Trophoblast cell (in vitro differentiated cells and primary cell): ENCODE measurements at places on chromosomes 12 and 14.

DNA sequence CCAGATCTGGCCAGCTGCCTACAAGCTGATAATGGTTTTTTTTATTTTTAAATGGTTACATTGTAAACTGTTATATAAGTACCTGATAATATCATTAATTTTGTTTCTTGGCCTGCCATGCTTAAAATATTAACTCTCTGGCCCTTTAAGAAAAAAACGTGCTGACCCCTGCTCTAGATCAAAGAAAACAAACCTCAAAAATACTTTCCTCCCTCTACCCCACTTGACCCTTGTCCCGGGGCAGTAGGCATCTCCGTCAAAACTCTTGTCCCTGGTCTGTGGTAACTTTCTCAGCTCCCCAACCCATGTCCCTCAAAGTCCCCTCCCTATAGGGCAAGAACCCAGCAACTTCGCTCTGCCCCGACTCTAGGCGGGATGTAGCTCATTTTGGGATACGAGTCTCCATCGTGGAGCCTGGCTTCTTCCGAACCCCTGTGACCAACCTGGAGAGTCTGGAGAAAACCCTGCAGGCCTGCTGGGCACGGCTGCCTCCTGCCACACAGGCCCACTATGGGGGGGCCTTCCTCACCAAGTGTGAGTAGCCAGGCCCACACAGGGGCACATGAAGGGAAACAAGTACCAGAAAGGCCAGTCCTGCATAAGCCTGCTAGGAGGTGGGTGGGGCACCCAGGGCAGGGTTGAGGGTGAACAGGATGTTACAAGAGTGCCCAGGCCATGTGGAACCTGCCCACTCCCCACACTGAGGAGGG is 3.5 kb downstream of the RDH5 start:
- peaks cover 38% of the 10 kb centered on the region for H3K36me3 ChIP-seq
- no peak overlapping the region for H3K4me3 ChIP-seq
- no peaks in the 10 kb centered on the region for H3K27me3 ChIP-seq
- H3K4me1 ChIP-seq, result peaks cover 11% of the 10 kb centered on the region
- no peak overlapping the region for H3K27ac ChIP-seq

GRCh38 chr12:61487728-61488127 is 772.5 kb upstream of the USP15 start:
- no peaks in the 10 kb centered on the region for H3K4me1 ChIP-seq
- H3K27me3 ChIP-seq, result no peaks in the 10 kb centered on the region
- no peaks in the 10 kb centered on the region for H3K36me3 ChIP-seq
- no peak overlapping the region for H3K4me3 ChIP-seq

DNA sequence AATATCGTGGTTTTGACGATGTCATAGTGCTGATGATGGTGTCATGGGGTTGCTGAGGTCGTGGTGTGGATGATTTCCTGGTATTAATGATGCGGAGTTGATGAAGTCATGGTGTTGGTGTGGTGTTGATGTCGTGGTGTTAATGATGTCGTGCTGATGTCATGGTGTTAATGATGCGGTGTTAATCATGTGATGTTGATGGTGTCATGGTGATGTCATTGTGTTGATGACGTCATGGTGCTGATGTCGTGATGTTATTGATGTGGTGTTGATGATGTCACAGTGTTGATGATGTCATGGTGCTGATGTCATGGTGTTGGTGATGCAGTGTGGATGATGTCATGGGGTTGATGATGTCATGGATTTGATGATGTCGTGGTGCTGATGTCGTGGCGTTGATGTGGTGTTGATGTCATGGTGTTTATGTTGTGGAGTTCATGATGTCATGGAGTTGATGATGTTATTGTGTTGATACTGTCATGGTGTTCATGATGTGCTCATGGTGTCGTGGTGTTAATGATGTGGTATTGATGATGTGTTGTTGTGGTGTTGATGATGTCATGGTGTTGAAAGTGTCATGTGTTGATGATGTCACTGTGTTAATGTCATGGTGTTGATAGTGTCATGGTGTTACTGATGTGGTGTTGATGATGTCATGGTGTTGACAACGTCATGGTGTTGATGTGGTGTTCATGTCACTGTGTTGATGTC is 48.5 kb upstream of the RIMBP2 start:
- no peaks in the 10 kb centered on the region for H3K27me3 ChIP-seq
- no peak overlapping the region for H3K4me3 ChIP-seq
- no peaks in the 10 kb centered on the region for H3K36me3 ChIP-seq
- DNase-seq, result peak; percentile 30

GRCh38 chr14:24674204-24674970 is 40.4 kb upstream of the GZMB start:
- no peak for DNase-seq
- H3K36me3 ChIP-seq, result no peaks in the 10 kb centered on the region
- no peak overlapping the region for H3K4me3 ChIP-seq
- no peak overlapping the region for H3K27ac ChIP-seq
- H3K27me3 ChIP-seq, result no peaks in the 10 kb centered on the region

GRCh38 chr12:116028619-116029018 is 248.9 kb downstream of the MED13L start:
- no peaks in the 10 kb centered on the region for H3K4me1 ChIP-seq
- H3K4me3 ChIP-seq, result no peak overlapping the region
- H3K27me3 ChIP-seq, result no peaks in the 10 kb centered on the region
- H3K27ac ChIP-seq, result no peak overlapping the region

DNA sequence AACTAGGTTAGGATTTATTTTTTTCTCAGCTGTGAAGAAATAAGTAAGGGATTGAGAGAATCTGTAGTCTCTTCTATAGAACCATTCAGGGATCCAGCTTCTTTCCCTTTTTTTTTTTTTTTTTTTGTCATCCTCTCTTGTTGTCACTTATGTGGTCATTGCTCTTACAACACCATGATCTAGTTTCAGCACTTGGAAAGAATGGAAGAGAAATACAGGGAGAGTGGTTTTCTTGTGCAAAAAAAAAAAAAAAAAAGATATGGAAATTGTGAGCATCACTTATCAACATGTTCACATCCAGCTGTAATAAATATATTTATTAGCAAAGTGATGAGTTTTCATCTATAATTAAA is 599.3 kb downstream of the SLC6A15 start:
- no peaks in the 10 kb centered on the region for H3K27me3 ChIP-seq
- DNase-seq, result no peak
- no peak overlapping the region for H3K27ac ChIP-seq
- H3K4me1 ChIP-seq, result no peaks in the 10 kb centered on the region
- H3K4me3 ChIP-seq, result no peak overlapping the region
- H3K36me3 ChIP-seq, result no peaks in the 10 kb centered on the region

DNA sequence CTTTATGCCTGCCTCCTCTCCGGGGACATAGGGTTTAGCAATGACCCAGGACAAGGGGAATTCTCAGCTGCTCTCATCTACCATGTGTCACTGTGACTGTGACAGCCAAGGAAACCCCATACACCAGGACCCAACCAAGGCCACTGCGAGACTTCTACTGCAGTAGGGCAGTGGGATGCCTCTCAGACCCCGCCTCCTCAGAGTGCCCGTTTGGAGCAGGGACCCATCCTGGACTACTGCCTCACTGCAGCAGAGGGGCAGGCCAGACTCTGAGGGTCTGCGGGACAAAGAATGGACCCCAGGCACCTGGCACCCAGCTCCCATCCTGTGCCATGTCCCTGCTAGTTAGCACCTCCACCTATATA is 71.3 kb upstream of the DDX11 start:
- no peak for DNase-seq
- no peaks in the 10 kb centered on the region for H3K36me3 ChIP-seq
- H3K27ac ChIP-seq, result no peak overlapping the region
- no peak overlapping the region for H3K4me3 ChIP-seq
- no peaks in the 10 kb centered on the region for H3K27me3 ChIP-seq

DNA sequence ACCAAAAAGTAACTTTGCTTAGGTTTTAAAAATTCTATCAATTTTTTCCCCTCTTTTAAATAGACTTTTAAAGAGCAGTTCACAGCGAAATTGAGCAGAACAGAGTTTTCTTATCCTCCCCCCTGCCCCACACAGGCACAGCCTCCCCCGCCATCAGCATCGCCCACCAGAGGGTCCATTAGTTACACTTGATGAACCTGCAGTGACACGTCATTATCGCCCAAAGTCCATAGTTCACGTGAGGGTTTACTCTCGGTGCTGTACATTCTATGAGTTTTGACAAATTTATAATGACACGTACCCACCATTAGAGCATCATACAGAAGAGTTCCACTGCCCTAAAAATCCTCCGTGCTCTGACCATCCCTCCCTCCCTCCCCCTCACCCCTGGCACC is 58.4 kb downstream of the FZD10 start:
- no peak overlapping the region for H3K4me3 ChIP-seq
- H3K27ac ChIP-seq, result no peak overlapping the region
- H3K4me1 ChIP-seq, result no peaks in the 10 kb centered on the region
- H3K27me3 ChIP-seq, result peaks cover 6% of the 10 kb centered on the region

GRCh38 chr12:44589697-44590096 is 286.4 kb downstream of the NELL2 start:
- H3K4me3 ChIP-seq, result no peak overlapping the region
- no peaks in the 10 kb centered on the region for H3K36me3 ChIP-seq
- no peaks in the 10 kb centered on the region for H3K27me3 ChIP-seq
- no peak overlapping the region for H3K27ac ChIP-seq

DNA sequence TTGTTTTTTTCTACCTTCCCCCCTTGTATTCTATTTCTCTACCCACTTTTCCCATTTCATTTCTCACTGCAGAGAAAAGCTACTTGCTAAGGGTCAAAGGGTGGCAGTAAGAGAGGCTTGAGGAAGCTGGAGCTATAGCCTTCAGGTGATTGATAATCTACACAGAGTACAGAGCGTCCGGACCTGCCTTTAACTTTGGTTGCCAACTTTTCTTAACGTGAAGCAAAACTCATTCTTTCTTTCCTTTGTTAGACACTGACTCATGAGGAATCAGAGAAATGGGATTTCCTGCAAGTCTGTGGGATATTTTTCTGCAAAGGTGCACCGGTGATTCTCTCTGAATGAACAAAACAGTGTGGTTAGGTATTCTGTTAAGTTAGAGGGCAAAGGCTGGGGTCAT is 133.3 kb downstream of the RMST start:
- H3K27me3 ChIP-seq, result no peaks in the 10 kb centered on the region
- H3K4me3 ChIP-seq, result no peak overlapping the region
- H3K36me3 ChIP-seq, result no peaks in the 10 kb centered on the region
- no peak for DNase-seq
- no peak overlapping the region for H3K27ac ChIP-seq
- peaks cover 2% of the 10 kb centered on the region for H3K4me1 ChIP-seq
